ENCODE measurements at places on chromosomes 4 and X.
A peak's percentile ranks its signal among the peaks of the same experiment; 100 is the strongest.

- DNase-seq: no peak
These were observed 225.7 kb upstream of the PSAPL1 start for GRCh38 chr4:7660176-7661039.

DNA sequence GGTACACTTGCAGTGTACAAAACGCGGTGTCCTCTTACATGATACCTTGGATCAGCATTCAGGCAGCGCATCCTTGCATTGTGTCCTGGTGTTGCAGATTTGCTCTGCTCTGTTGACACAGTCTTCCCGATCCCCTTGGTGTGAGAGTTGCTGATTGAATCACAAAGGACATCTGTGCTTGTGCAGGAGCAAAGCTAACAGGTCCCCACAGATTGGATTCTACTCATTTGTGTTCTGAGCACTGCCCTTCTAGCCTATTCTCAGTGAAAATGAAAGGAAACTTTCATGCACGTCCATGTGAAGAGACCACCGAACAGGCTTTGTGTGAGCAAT, 171.4 kb downstream of the FRMPD4 start:
- no peak for DNase-seq

- no peak for DNase-seq
These were observed 51.1 kb upstream of the UNC5C start for GRCh38 chr4:95599777-95600400.

DNA sequence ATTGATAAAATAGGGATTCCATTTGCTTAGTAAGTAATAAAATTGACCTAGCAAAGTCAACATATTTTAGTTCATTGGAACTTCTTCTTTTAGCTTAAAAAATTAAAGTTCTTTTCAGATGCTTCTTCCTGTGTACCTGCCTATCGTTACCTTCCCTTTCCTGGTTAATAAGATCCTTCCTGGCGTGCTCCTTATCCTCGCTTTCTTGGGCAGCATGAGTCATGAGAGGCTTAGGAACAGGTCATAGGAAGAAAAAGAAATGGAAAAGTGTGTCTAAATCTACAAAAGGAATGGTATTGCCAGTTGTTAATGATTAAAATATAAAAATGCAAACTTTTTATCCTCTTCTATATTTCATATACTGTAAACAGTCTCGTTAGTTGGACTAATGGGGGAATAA, 170.3 kb downstream of the DCTD start:
- no peak for DNase-seq

- no peak for DNase-seq
These were observed 1657.4 kb upstream of the IGFBP7 start for GRCh38 chr4:58767598-58767997.

GRCh38 chrX:338281-338835, 19.8 kb upstream of the GTPBP6 start:
- DNase-seq: no peak

DNA sequence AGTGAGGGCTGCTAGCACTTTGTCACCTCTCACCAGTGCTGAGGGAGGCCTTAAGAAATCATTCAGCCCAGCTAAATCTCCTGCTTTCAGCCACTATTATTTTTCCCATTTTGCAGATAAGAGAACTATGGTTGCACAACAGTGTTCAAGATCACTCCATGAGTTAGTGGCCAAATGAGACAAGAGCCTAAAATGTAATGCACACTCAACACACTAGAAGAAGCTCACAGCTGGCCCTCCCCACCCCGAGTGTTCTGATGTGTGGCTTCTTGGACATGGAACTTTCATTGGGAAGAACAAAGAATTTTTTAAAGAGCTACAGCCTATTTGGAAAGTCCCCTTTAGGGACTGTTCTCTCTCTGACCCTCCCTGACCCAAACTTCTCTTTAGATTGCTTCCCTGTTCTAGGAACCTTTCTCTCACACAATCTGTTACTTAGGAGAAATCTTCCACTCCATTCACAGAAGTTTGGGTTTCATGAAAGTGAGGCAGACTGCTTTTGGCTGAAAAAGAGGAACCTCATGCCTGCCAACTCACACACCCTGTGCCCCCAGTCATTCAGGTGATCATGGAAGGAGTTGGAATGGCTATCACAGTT, 44.0 kb upstream of the CT47C1 start:
- no peak for DNase-seq

- DNase-seq: no peak
These were observed 13.3 kb upstream of the TEX13C start for GRCh38 chrX:125306335-125306866.

DNA sequence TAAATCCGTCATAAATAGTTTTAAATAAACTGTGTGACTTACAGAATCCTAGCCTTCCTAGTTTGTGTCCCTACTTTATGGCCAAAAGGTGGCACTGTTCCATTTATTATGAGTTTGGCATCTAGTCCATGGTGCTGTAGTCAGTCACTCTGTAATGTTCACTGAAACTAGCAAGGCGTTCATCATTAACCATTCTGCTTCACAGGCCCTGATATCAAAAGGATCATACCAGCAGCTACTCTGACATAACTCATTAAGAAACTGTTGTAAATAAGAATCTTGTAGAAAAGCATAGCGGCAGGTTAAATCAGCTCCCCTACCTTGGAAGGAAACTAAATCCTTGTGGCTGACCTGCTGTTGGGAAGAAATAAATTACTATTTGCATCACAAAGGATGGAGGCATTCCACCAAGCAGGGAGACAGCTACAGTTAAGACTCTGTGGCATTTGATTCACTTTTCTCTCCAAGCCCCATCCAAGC, 919.6 kb upstream of the DIAPH2 start:
- peak; percentile 12 for DNase-seq

- DNase-seq: no peak
These were observed 95.6 kb downstream of the NR3C2 start for GRCh38 chr4:148346657-148347056.

- DNase-seq: no peak
These were observed 23.8 kb upstream of the LIMCH1 start for GRCh38 chr4:41514169-41514568.

DNA sequence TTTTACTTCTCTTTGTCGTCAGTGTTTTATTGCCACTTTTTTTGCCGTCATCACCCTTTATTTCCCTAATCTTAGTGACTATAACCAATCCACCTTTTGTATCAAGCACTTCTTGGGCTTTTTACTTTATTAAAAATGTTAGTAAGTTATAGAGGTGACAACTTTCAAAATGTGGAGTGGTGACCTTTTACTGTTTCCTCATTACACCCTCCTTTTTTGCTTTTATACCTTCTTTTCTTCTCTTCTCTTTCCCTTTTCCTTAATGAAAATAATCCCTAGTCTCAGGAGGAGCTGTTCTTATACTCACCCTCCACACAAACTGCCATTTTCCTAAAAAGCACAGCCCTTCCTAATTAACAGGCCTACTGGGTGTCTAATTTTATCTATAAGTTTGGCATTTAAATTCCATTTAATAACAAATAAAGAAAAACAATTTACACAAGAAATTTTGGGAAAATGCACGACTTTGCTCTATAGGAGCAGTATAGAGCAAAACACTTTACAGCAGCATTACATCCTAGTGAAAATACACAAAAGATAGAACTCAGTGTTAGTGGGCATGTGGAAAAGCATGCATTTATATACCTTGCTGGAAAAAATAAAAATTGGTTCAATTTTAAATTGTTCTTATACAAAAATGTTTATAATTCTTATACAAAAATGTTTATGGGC, 27.3 kb downstream of the BBS12 start:
- DNase-seq: no peak

DNA sequence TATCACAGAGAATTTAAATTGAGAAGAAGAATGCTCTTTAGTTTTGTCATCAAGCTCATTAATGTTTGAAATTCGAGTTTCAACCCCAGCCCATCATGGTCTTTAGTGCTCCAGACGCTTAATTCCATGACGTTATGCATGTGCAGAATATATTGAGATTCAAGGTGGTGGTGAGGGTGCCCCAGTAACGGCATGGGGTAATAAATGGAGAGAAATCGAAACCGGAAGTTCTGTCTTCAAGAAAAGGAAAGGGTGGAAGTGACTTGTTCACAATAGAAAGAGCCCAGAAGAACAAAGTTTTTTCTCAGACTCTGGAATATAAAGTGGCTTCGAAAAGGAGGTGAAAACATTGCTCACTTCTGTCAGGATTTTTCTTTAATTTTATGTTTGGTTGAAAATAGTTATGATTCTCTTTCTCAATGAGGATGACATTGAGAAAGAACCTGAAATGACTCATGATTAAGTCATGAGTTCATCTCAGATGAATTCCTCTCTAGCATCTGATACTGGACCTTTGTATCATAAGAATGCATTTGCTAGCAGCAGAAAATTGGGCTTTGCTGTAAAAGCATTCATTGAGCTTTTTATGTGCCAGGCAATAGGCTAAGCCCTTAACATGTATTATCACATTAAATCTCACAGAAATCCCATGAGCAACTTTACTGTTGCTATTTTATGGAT, 779 bp upstream of the DDX60L start:
- DNase-seq: no peak

GRCh38 chr4:92129408-92129994, 174.3 kb upstream of the GRID2 start:
- DNase-seq: no peak

GRCh38 chr4:138275216-138275615, 33.1 kb upstream of the SLC7A11 start:
- DNase-seq: no peak

GRCh38 chrX:104122829-104123228, 10.5 kb downstream of the ZCCHC18 start:
- DNase-seq: no peak

- DNase-seq: no peak
These were observed 1952.2 kb downstream of the PCDH7 start for GRCh38 chr4:32672359-32672758.

DNA sequence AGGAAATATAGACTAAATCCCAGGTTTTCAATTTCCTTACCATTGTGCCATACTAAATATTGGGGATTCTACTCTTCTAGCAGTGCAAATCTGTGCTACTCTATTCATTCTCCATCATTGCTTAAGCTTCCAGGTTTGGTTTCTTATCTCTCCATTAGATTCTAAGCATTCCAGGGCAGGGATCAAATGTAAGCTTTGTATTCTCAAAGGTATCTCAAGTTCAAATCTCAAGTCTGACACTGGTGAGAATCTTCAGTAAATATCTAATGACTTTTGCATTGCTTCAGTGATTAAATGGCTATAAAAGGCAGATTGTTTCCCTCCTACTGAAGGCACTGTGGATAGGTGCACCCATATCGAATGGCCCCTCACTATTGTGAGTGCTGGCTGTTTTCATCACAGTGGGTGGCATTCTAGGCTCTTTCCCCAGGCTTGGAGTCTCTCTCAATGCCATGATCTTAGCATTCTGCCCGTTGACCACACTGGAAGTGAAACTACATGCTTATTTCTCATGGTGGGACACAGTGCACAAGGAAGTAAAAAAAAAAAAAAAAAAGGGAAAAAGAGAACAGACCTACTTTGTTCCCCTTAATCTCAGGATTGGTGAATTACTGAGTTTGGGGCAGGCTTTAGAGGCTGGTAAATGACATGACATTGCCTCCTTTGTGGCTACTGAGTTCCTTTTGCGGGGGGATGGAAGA, 28.7 kb downstream of the FAM9C start:
- DNase-seq: no peak

GRCh38 chr4:52633846-52634245, 25.3 kb downstream of the USP46 start:
- no peak for DNase-seq

- no peak for DNase-seq
These were observed 124.5 kb downstream of the PDLIM5 start for GRCh38 chr4:94576210-94576609.

GRCh38 chr4:184825141-184825895, 450 bp downstream of the ACSL1 start:
- DNase-seq: no peak

DNA sequence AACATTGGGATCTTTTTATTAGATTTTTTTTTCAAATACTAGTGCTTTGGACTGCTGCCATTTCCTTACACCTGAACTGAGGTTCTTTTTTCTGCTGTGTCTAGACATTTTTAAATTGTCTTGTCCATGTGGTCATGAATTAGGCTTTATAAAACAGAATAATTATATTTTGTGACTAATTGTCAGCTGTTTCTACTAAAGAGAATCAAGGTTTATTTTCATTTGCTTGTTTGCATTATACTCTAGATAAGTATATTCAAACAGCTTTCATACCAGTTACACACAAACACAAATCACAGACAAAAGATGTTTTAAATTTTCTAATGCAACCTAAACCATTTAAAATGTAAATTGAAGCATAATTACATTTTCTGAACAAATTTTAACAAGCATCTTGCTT, 194.7 kb downstream of the GALNTL6 start:
- DNase-seq: no peak

DNA sequence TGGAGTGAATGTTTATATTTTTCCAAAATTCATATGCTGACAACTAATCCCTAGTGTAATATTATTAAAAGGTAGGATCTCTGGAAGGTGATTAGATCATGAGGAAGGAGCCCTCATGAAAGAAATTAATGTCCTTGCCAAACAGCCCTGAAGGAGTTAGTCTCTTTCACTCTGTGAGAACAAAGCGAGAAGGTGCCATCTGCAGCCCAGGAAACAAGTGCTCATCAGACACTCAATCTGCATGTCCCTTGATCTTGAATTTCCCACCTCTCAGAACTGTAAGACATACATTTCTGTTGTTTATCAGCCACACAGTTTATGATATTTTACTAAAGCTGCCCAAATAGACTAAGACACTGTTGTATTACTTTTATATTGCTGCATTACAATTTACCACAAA, 1283.4 kb downstream of the PCDH7 start:
- DNase-seq: no peak

DNA sequence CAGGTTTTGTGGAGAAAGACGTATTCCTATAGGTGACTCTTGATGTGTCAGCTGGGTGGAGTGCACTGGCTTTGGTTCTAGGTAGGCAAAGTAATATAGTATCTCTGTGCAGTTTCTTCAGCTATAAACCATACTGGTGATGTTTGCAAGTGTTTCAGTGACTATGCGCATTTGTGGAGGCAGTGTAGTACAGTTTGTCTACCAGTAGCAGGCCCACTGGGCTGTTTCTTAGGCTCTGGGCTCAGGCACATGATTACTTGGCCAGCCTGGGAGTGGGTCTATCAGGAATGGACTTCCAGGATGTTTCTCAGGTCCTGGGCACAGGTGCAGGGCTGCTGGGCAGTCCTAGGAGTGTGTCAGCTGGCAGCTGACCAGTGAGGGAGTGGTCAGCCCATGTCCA, 51.9 kb upstream of the INTU start:
- no peak for DNase-seq

DNA sequence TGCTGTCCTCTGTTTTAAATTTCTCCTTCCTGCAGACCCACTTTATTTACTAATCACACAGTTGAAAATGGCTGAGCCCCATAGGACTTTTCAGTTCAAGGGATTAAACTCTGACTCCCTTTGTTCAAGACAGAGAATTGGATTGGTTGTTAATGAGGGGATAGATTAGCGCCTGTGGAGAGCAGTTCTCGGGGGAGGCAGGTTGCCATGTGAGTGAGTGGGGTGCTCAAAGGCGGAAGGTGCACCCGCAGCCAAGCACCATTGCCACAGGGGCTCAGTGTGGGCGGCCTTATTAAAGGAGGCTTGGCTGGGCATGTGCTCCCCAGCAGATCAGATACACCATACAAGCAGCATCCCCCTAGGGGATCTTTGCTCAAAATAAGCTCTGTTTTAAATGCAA, 7.9 kb upstream of the CBR4 start:
- DNase-seq: no peak
